ENCODE measurements at places on chromosomes 1 and 21. TPM values are rescaled to one million over a fixed set of nuclear protein-coding genes. Genes with fewer than 3 reads are reported as not detected.
A peak's percentile ranks its signal among the peaks of the same experiment; 100 is the strongest.

Gene ENTREP3
- 23.6 TPM for total RNA-seq

GRCh38 chr1:90706437-90707362 lies 10.4 kb downstream of the BARHL2 start:
- DNase-seq, result no peak

- no peak for DNase-seq
Measured at GRCh38 chr1:226519716-226520598, 28.6 kb upstream of the STUM start.

Gene CFHR4
- total RNA-seq, result not detected

Gene ITLN1
- total RNA-seq, result not detected

- no peak for DNase-seq
Measured at GRCh38 chr1:39818482-39818881, 29.8 kb upstream of the BMP8B start.

DNA sequence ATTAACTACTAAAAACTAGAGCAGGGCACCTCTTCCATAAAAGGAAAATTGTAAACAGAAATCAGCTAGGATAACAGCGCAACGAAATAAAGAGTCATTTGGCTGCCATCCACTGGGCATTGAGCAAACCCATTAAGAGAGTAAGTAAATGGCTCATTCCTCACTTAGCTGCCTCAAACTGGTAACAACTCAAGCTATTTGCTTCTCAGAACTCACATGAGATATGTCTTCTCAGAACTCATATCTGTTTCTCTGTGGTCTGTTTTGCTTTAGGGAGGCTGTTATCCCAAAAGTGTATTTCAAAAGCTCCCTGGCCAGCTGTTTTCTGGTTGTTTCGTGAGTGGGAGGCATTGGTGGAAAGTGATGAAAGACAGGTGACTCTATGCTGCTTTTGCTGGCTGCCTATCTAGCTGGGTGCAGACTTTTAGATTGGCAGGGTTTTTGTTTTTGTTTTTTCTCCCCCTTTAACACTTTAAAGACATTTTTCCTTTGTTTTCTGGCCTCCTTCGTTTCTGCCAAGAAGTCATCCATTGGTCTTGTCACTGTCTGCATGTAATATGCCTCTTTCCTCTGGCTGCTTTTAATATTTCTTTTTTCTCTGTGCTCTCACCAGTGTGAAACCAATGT lies 269.2 kb upstream of the RGS18 start:
- no peak for DNase-seq

GRCh38 chr1:169892927-169893644 lies 610 bp downstream of the SCYL3 start:
- peak; percentile 28 for DNase-seq

- no peak for DNase-seq
Measured at GRCh38 chr1:22262583-22262982, 119.7 kb upstream of the WNT4 start.

- DNase-seq, result no peak
Measured at GRCh38 chr1:226579781-226580323, 31.3 kb downstream of the STUM start.

GRCh38 chr1:227944090-227944930 lies 3.4 kb downstream of the WNT9A start:
- no peak for DNase-seq

- peak; percentile 46 for DNase-seq
Measured at GRCh38 chr1:58781541-58782177, 2.2 kb downstream of the JUN start.

DNA sequence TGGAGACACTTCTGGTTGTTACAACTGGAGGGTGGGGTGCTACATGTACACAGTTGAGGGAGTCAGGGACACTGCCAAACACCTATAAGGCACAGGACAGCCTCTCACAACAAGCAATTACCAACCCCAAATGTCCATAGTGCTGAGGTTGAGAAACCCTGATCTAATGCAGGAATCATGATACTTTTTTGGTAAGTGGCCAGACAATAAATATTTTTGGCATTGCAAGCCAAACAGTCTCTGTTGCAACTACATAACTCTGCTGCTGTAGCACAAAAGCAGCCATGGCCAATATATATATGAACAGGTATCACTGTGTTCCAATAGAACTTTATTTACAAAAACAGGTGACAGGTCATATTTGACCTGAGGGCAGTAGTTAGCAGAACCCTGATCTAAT lies 177.5 kb downstream of the ASTN1 start:
- peak; percentile 66 for DNase-seq

DNA sequence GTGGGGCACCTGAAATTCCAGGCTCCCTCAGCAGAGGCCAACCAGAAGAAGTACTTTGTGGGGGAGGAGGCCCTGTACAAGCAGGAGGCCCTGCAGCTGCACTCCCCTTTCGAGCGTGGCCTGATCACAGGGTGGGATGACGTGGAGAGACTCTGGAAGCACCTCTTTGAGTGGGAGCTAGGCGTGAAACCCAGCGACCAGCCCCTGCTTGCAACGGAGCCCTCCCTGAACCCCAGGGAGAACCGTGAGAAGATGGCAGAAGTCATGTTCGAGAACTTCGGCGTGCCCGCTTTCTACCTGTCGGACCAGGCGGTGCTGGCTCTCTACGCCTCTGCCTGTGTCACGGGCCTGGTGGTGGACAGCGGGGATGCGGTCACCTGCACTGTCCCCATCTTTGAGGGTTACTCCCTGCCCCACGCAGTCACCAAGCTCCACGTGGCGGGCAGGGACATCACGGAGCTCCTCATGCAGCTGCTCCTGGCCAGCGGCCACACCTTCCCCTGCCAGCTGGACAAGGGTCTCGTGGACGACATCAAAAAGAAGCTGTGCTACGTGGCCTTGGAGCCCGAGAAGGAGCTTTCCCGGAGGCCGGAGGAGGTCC lies 634 bp downstream of the ACTRT2 start:
- DNase-seq, result no peak

DNA sequence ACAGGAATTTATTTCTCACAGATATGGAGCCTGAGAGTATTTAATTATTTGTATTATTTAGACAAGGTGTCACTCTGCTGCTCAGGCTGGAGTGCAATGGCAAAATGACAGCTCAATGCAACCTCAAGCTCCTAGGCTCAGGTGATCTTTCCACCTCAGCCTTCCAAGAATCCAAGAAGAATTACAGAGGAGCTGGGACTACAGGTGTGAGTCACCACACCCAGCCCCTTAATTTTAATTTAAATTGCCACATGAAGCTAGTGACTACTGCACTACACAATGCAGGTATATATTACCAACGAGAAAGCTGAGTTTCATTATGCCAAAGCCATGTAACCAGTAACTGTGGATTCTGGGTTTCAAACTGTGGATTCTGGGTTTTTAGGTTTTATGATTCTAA lies 2.1 kb downstream of the KHDC4 start:
- peak; percentile 67 for DNase-seq

Gene CA14
- 0.37 TPM for total RNA-seq

DNA sequence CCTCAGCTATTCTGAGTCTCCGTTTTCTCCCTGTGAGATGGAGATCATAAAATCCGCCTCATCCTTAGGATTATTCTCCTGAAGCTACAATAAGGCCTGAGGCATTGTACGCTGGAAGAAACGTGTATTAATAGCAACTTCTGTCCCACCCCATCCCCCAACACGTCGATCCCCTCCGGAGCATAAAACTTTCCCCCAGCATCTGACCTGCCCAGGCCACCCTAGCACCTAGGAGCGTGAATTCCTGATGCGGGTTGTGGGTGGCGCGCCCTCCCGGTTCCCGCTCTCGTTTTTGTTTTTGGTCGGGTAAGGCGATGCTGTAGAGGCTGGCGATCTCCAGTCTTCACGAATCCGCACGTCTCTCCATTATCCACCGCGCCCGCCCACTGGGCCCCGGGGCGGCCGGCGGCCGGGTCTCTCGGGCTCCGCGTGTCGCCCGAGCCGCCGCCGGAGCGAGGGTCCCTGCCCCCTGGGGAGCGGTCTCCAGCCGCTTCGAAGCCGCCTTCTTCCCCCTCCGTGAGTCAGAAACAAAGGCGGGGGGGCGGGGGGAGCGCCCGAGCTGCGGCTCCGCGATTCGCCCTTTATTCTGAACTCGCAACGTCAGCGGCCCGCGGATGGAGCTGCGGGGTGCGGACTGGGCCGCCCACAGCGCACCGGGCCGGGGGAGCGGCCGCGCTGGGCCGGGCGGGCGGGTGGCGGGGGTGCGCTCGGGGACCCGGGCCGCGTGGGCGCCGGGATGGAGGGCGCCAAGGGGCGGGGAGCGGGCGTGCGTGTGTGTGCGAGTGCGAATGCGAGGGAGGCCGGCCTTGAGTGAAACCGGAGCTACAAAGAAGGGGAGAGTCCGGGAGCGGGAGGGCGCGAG lies at the start of gene PLEKHO1:
TSS of gene PLEKHO1 (plus strand) at position 646 of the 862 bp plus-strand sequence. CDS start 342 bp downstream, outside the sequence.
- no peak for DNase-seq

DNA sequence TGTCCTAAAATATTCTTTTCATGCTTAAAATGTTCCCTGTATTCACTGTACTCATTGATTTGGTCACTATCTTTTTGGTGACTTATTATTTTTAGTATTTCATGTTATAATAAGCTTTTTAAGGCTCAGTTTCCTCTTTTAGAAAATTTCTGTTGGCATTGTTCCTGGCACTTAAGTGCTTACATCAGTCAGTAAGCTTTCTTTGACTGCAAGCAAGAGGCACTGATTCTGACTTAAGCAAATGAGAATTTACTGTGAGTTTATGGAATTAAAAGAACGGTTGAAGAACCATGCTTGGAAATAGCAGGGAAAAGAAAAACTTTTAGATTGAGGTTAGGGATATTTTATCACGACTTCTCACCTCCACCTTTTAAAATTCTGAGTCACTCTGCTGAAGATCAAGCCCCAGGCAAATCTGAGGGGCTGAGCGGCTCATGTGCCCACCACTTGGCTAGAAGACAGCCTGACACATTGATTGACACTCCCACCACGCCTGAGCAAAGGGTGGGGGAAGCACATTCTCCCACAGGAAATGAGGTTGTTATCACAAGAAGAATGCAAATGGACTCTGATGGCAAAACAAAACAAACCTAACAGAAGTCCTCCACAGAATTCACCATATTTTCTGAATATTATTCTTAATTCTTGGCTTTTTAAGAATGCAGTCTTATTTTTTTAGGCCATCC lies 102.8 kb downstream of the KCTD3 start:
- no peak for DNase-seq

DNA sequence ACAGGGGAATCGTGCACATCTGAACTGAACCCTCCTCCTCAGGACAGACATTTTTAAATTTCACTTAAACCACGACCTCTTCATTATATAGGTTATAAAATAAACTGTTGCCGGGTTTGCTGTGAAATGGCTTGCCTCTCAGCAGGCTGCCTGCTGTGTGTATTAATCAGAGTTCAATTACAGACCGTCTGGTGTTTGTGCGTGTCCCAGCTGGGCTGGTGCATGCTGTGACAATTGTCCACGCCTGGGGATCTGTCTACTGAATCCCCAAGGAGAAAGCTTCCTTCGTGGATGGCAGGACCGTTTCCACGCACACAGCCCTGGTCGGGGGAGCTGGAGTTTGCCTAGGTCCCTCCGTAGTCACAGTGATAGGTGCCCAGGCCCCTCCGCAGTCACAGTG lies 13.4 kb upstream of the AGPAT3 start:
- DNase-seq, result no peak

Gene RYR2
- not detected for total RNA-seq

Gene WNT9A
- 0.53 TPM for total RNA-seq

DNA sequence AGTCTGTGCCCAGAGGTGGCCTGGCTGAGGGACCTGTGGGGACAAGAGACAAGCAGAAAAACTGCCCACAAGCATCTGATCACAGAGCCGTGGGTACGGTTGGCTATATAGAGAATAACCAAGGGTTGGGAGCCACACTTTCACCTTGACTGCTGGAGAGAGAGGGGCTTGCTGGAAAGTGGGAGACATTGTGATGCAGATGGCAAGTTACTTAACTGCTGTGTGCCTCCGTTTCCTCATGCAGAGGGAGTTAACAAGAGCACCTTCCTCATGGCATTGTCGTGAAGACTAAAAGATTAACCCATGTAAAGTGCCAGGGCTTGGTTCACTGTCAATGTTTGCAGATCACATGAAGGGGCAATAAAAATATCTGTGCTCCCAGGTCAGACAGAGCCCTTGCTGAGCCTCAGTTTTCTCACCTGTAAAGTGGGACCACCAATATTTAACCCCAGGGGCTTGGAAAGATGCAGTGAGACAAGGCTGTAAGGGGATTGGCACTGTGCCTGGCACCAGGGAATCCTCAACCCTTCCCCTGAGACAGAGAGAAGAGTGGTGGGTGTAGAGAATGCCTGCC lies 52.8 kb downstream of the SDC3 start:
- DNase-seq, result no peak

Gene DNAI4
- 2.1 TPM for total RNA-seq

Gene SLFNL1
- 0.03 TPM for total RNA-seq

Data from foreskin keratinocyte (primary cell).